Effector memory CD4-positive, alpha-beta T cell (primary cell): ENCODE measurements at places on chromosomes 3 and 15.

DNA sequence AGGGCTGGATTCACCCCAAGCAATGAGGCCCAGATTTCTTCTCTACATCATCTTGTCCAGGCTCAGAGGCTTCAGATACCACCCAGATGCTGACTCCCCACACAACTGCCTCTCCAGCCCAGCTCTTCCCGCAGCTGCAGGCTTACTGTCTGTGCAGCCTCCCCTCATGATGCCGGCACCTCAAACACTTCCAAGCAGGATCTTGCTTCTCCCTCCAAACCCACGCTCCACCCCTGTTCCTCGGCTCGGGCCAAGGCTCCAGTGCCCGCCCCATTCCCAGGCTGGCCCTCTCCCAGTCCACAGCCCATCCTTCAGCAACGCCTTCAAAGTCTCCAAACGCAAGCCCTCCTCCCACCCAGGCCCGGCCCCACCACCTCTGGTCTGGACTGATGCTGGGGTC is 159.2 kb upstream of the LINGO1 start:
- DNase-seq = no peak

GRCh38 chr3:14372587-14372986 is 29.8 kb upstream of the SLC6A6 start:
- no peak for DNase-seq

DNA sequence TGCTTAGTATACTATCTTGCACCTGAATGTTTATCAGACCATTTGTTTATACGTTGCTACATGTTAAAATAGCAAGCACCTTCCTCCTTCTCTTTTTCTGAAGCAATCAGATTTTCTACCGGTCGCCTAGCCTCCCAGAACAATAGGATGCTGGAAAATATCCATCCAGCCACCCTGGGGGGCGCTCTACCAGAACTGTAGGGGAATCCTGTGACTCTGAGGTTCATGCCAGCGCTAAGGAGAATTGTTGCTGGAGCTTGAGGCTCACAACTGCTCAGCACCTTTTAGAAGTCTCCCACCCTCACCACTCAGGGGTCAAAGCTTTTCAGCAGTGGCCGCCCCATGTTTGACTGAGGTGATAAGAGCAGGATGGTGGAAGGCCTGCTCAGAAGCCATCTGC is 27.5 kb downstream of the SQOR start:
- no peak for DNase-seq

GRCh38 chr3:66604481-66604880 is 103.7 kb upstream of the LRIG1 start:
- DNase-seq = no peak

DNA sequence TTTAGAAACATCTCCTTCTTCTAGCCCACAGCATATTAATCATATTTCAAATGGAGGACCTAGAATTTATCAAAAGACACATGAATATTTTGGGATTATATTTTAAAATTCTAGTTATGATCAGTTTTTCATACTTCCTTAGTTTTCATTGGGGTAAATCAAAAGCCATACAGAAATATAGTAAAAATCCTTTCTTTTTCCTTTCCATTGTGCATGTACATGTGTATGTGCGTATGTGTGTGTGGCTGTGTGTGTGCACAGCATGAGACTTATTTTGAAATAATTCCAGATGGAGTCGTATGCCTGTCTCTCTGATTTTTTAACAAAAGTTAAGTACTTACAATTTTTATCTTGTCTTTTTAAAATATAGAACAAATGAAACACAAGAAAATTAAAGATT is 94.5 kb downstream of the ARPP21 start:
- no peak for DNase-seq

GRCh38 chr3:129344540-129345220 is 66.0 kb downstream of the HMCES start:
- no peak for DNase-seq
